ENCODE measurements at places on chromosomes 3 and 15.
A peak's percentile ranks its signal among the peaks of the same experiment; 100 is the strongest.

DNA sequence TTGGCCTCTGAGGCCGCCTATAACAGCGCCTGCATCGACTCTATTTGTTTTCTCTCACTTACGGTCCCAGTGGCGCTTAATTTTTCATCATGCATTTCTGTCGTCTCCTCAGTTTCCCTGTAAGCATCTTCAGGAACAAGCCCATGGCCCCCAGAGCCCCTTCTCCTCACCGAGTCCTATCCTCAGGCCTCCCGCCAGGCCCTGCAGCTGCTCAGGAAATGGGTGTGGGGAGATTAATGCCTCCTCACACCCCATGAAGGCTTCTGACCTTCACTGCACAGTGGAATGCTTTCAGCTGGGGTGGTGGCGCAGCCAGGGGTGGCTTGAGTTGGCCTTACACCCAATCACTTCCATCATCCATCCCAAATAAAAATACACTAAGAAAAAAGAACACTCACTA is 260.4 kb downstream of the FAM43A start:
- DNase-seq, result no peak

GRCh38 chr3:111338059-111338698 is 203.8 kb upstream of the CD96 start:
- peak; percentile 45 for DNase-seq

GRCh38 chr3:114892880-114893279 is 254.2 kb downstream of the ZBTB20 start:
- peak; percentile 22 for DNase-seq

DNA sequence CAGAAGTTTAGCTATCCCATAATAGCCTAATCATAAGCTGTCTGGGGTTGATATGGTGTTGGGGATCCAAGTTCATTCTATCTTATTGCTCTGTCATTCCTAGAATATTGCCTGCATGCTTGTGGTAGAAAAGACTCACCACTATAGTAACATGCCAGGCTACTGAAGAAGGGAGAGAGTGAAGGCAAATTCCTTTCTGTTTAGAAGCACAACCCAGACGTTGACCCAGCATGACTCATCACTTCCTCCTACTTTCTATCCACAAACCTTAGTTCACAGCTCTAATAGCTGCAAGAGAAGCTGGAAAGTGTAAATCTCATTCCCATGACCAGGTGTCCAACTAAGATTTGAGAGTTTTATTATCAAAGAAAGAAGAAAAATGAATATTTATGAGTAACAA is 57.8 kb upstream of the NMD3 start:
- DNase-seq, result no peak

GRCh38 chr3:132311316-132311715 is 5.9 kb upstream of the ACP3 start:
- DNase-seq, result no peak

GRCh38 chr15:92653366-92653765 is 2.2 kb downstream of the FAM174B start:
- DNase-seq, result no peak

GRCh38 chr3:177358977-177359592 is 161.8 kb upstream of the TBL1XR1 start:
- DNase-seq, result peak; percentile 95

GRCh38 chr3:38726751-38727150 is 77.3 kb upstream of the SCN5A start:
- DNase-seq, result no peak

- DNase-seq, result no peak
These were observed 345.6 kb upstream of the TGFBR2 start for GRCh38 chr3:30260762-30261161.

GRCh38 chr3:40477666-40478065 is 744 bp downstream of the ZNF619 start:
- DNase-seq, result no peak

DNA sequence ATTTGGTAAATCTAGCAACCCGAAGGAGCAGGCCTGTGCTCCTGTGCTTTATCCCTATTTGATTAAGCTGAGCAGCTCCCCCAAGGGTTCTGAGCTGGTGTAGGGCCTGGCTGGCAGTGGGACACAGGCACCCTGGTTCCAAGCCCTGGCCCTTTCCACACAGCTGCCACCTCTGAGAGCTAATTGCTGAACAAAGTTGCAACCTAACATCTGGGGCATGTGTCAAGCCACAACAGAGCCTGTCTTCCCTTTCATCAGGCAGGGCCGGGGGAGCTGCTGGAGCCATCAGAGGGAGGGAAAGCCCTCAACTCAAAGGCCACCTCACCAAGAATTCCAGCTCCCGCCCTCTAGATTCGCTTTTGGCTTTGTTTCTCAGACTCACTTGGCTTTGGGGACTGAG is 17.1 kb upstream of the MRPS22 start:
- no peak for DNase-seq

- DNase-seq, result no peak
These were observed 112.7 kb downstream of the SLCO3A1 start for GRCh38 chr15:91966194-91966552.

DNA sequence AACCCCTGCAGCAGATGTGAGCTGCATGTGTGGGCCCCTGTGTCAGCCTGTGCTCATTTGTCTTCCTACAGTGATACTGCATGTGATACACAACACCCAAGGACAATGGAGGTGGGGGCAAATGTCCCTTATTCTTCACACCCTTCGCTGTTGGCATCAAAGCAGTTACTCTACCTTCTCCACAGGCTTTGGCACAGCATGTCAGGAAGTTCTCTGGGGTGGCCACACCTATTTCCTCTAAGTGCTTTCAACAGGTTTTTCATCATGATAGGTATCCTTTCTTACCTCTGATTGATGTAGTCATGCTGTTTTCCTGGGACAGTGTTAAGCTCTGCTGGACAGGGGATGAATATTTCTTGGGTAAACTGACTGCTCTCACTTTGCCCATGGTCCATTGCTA is 29.5 kb downstream of the ZNF662 start:
- no peak for DNase-seq

DNA sequence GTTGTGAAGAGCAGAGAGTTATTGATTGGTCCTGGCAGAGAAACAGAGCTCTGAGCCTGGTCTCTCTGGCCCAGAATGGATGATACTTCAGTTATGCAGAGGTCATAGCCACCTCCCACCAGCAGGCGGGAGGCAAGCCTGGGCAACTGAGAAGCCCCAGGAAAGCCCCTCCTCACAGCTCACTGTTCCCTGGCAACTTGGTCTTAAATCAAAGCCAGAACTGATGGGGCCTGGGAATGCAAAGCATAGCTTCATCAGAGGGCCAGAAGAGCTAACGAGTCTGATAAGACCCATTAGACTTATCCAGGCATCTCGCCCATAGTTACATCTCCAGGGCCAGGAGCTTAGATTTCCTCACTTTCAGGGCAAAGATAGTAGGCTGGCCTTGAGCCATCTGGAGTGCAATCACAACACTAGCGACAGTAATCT is 5.5 kb upstream of the COLQ start:
- no peak for DNase-seq

GRCh38 chr3:23667536-23668429 is 138.0 kb upstream of the UBE2E1 start:
- DNase-seq, result no peak
